Stimulated activated naive CD4-positive, alpha-beta T cell (primary cell): ENCODE measurements at places on chromosomes 7 and 10.

DNA sequence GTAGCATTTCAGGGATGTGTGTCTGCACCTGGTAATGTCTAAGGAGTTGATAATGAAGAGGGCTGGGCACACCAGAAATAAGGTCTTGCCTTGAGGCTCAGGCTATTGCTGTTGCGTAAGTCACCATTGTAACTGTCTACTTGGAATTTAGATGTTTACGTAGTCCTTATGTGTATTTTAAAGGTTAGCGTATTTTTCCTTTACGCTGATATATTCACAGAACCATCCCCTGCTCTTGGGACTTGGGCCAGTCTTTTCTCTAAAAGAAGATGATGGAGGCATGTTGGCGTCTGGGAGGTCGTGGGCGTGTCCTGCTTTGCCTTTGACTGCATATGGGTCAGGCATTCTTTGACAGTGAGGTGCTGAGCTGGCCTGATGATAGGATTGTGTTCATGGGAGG is 14.7 kb downstream of the WDR37 start:
- DNase-seq = no peak

DNA sequence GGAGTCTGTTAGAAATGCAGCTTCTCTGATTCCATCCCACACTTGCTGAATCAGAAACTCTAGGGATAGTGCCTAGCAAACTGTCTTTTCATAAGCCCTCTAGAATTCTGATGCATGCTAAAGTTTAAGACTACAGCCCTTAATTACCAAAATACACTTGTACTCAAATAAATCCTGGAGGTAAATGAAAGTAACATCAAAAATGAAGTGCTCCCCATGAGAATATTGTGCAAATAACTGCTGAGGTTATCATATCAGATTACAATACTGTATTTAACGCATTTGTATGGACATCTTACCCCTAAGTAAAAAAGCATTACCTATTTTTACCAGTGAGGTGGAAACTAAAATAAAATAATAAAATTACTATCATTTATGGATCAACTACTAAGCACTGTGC is 104.7 kb downstream of the CHCHD3 start:
- no peak for DNase-seq

- DNase-seq = no peak
These were observed 370.2 kb downstream of the PHF14 start for GRCh38 chr7:11343818-11344413.

GRCh38 chr7:159271781-159272180 is 127.1 kb upstream of the VIPR2 start:
- DNase-seq = no peak

- DNase-seq = no peak
These were observed 152.9 kb downstream of the CCDC3 start for GRCh38 chr10:12848439-12849173.

- no peak for DNase-seq
These were observed 501 bp downstream of the TFPI2 start for GRCh38 chr7:93890041-93890463.

GRCh38 chr10:29767968-29768367 is 133.2 kb upstream of the SVIL start:
- DNase-seq = no peak

DNA sequence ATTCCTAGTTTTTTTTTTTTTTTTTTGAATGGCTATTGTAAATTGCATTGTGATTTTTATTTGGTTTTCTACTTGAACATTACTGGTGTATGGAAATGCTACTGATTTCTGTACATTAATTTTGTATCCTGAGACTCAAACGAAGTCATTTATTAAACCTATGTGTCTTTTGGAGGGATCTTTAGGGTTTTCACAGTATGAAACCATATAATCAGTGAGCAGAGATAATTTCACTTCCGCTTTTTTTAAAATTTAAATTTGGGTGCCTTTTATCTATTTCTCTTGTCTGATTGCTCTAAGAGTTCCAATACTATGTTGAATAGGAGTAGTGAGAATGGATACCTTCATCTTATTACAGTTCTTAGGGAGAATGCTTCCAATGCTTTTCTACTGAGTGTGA is 102.7 kb downstream of the ZWINT start:
- no peak for DNase-seq

GRCh38 chr7:157825325-157825724 is 488.5 kb downstream of the DNAJB6 start:
- DNase-seq = no peak

GRCh38 chr10:103947799-103948516 is 19.0 kb upstream of the SLK start:
- DNase-seq = no peak

DNA sequence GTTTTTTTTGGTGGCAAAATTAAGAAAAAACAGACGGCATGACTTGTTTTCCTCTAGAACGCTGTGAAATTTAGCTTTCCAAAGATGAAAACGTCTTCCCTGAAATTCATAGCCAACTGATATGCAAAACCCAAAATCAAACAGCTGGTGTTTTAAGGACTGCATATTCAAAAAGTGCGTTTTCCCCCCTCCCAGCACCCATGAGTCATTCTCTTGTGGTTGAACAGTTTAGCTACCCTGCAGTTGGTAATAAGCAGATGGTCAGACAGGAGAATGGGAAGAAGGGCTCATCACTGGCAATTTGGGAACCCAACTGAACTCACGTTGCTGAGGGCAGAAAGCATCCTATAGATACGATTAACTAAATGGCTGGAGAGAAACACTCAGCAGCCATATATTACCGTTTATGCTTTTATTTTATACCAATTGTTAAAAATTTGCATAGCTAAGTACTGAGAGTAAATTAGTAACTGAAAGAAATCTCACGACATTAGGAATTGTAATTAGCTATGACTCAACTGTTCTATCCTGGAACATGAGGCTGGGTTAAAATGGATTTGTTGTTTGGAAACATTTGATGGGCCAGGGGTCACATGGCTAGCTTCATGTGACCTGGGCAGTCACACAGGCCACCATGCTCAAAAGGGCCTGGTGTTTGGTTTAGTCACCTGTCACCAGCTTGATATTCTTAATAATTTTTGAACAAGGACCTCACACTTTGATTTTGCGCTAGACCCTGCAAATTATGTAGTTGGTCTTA is 343.1 kb downstream of the PHTF2 start:
- DNase-seq = no peak
